ENCODE measurements at places on chromosomes 1 and 21.
A peak's percentile ranks its signal among the peaks of the same experiment; 100 is the strongest.

GRCh38 chr1:8004803-8005573 is 21.1 kb downstream of the ERRFI1 start:
- no peak for DNase-seq

DNA sequence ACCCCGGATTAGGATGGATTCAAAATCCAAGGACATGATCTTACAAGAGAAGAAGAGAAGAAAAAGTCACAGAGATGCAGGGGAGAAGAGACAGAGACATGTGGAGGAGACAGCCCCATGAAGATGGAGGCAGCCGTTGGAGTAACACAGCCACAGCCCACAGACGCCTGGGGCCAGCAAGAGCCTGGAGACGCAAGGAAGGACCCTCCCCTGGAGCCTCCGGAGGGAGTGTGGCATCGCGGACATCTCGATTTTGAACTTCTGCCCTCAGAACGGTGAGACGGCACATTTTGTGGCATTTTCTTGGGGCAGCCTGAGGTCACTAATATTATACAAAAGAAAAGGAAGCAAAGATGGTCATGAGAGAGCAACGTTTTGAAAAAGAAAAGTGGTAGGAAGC is 28.8 kb downstream of the ABCG1 start:
- no peak for DNase-seq

DNA sequence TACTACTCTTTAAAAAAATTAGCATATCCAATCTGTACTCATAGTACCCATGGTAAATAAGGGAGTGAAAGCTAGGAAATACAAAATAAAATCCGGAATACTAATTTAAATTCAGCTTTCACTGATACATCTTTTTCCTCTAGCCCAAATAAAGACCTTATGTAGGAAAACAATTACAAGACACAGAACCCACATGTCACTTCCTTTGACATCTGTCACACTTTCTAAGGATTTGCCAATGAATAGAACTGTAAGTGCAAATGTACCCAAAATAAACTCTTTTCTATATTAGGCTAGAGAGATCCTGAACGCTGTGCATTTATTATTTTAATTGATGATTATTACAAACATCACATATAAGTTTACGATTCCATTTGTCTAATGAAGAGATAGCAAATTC is 393.0 kb downstream of the LRRIQ3 start:
- no peak for DNase-seq

- DNase-seq: no peak
These were observed 300.6 kb upstream of the POGK start for GRCh38 chr1:166538646-166539045.

- no peak for DNase-seq
These were observed 26.4 kb downstream of the FOXO6 start for GRCh38 chr1:41387667-41388091.

DNA sequence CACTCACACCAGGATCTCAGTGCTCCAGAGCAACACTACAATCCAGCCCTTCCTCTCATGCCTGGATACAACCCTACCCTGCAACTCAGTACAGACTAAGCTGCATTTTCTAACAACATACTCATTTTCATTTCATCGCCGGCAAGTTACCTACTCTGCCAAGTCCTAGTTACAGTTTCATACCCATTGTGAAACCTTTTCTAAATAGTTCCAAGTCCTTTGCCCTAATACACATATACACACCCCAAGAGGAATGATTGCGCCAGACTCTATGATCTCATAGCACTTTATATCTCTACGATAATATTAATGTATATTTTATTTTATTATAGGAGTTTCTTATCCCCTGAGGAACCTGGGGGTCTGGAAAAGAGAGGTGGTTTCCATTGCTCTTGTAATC is 122.4 kb downstream of the LMX1A start:
- DNase-seq: no peak

- no peak for DNase-seq
These were observed 158.8 kb downstream of the KCNT2 start for GRCh38 chr1:196449460-196449859.

GRCh38 chr21:41124641-41125201 is 43.2 kb upstream of the BACE2 start:
- no peak for DNase-seq

GRCh38 chr21:28871388-28872010 is 121.2 kb downstream of the LTN1 start:
- no peak for DNase-seq

DNA sequence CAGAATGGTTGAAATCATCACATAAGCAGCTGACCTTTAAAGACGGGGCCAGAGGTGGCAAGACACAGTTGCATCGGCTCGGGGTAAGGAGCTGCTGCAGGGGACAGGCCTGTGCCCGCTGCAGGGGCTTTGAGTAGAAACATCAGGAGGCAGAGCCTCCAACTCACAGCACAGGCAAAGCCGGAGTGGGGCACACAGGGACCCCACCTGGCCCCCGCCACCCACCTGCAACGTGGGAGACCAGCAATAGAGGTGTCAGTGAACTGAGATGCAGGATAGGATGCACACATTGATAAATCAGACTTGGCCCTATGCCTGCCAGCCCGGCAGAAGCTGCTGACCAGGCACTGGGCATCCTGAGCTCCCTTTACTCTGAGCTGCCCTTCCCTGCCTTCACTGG is 257.2 kb downstream of the NPHP4 start:
- no peak for DNase-seq

- DNase-seq: no peak
These were observed 828.2 kb upstream of the NCAM2 start for GRCh38 chr21:20169812-20170576.

DNA sequence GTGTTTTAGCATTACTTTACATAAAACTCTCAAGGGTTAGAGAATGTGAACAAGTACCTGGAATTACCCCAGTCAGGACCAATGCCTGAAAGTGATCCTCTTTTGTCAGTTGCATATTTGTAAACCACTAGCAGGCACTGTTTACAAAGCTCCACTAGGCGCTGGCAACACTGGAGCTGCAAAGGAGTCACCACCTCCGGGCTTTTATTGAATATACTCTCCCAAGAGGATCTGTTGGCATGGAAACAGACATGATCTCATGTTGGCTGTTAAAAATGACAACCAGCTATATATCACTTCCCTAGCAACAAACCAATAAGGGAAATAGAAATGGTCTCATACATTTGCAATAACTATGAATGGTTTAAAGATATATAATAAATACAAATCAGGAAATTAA is 116.0 kb downstream of the TTLL7 start:
- DNase-seq: peak; percentile 1

DNA sequence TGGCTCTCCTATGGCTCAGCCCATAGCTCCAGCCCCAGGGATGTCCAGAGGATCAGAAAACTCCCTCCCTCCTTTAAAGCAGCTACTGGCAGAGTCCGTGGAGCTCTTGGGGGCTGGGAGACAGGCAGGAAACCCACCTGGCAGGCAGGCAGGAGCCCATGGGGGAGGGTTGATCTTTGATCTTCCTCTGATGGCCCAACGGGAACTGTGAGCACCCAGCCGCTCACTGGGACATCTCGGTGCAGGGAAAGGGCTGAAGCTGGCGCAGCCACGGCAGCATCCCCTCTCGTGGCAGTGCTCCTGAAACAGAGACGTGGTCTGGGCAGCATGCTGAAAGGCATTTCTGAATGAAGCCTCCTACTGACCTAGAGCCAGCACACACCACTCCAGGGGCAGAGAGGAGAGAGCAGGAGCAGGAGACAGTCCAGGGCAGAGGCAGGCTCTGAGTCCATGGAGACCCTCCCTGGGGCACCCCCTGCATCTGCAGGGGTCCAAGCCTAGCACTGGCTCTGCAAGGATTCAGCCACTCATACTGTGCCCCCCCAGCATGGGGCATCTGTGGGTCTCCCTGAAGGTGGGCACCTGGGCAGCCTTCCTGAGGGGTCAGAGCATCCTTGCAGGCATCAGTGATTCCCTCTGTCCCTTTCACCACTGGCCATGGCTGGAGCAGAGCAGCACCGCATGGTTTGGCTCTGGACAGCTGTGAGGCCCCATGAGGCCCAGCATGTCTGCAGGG is 4.9 kb upstream of the SLX9 start:
- no peak for DNase-seq

DNA sequence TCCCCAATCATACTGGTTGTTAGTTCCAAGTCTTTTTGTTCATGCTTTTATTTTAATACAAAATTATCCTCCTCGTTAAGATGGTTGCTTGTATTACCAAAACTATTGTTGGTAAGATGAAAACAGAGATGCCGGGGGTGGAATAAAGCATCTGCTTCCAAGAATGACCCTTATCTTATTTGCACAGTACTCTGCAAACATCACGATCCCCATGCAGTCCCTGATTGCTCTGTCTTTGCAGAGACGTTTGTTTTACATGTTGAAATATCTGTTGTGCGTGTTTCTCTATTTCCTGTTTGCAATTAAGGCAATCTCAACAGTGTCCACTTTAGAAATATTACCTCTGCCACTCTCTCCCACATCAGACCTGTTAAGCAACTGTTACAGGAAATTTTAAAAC is 141.3 kb upstream of the NCAM2 start:
- no peak for DNase-seq

DNA sequence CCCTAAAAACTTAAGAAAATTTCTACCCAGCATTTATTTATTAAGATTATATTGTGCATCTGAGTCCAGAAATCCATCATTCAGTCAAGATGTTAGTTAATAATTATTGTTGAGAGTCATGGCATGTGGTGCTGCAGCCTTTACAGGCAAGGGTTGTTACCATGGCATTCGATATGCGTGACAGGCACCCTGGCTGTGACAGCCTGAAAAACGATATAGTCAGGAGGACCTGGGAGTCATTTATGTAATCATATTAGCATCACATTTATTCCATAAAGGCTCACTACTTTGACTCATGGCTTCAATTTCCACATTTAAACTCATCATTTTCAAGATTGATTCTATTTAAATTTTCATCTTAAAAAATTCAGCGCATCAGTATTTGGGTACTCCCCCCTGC is 68.0 kb downstream of the CACHD1 start:
- DNase-seq: no peak

DNA sequence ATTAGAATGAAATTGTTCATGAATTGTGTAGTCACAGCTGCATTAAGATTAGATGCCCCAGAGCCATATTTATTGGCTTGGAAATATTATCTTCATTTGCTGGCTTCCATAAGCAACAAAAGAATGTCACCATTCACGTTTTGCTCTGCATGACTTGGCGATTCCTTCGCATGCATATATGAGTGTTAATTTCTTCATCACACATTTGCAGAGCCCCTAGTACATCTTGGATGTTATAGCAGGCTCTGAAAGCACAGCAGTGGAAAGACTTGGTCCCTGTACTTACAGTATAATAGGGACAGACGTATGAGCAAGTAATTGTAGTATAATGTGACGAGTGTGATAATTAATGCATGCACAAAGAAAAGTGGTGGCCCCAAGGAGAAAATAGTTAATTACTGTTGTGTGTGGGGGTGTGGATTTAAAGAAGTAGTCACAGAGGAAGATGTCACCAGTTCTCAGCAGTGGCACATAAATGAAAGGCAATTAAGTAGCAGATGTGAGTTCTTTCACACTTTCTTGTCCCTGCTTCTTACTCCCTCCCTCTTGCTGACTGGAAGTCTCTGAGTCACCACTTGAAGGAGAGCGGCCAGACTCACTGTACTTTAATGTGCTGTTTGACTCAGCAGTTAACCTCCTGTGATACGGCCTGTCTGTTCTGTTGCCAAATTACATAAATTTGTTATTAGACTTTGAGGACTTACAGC is 21.0 kb downstream of the S100A10 start:
- no peak for DNase-seq

DNA sequence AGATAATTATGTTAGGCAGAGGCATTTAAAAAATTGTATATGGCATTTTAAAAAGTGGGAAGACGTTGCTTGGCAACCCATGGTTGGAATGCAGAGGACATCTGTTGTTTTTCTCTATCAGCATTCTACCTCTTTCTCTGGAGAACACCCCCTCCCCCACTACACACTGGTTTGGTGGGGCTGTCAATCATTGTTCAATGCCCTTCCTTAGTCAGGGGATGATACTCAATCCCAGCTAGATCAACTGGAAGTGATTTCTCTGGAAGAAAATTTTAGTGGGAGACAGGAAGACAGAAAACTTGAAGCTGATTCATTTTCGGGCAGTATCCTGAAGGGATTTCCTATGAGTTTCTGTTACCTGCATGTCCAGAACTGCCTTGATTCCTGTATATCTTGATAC is 35.7 kb upstream of the CAP1 start:
- DNase-seq: no peak

- no peak for DNase-seq
These were observed 13.2 kb downstream of the PODN start for GRCh38 chr1:53075206-53075605.

DNA sequence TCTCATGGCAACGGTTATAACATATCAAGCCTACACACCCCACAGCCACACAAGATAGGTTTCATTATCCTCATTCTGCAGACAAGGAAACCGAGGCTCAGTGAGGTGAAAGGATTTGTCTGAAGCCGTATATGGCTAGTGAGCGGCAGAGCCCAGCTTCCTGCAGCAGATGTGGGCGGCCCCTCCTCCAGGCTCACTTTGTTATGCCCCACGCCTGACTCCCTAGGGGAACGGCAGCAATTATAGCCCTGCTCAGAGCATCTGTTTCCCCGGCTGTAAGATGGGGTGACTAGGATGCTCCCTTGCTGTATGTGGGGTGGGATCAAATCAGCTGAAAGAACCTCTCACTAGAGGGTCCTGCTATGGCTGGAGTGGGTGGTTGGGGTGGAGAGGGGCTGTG is 22.1 kb downstream of the GRHL3 start:
- DNase-seq: no peak

DNA sequence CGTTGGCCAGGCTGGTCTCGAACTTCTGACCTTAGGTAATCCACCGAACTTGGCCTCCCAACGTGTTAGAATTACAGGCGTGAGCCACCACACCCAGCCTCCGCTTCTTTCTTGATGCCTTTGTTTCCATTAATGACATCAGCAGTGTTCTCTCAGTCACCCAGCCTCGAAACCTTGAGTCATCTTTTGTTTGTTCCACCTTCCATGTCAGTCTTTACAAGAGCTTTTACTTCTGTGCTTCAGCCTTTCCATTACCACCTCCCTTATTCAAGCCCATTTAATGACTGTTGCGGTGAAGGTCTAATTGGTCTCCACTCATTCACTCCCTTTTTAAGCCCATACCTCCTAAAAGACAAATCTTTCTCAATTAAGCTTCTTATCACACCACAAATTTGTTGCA is 146.6 kb upstream of the ADGRL2 start:
- no peak for DNase-seq

GRCh38 chr1:108815566-108815965 is 41.3 kb downstream of the AKNAD1 start:
- DNase-seq: no peak

DNA sequence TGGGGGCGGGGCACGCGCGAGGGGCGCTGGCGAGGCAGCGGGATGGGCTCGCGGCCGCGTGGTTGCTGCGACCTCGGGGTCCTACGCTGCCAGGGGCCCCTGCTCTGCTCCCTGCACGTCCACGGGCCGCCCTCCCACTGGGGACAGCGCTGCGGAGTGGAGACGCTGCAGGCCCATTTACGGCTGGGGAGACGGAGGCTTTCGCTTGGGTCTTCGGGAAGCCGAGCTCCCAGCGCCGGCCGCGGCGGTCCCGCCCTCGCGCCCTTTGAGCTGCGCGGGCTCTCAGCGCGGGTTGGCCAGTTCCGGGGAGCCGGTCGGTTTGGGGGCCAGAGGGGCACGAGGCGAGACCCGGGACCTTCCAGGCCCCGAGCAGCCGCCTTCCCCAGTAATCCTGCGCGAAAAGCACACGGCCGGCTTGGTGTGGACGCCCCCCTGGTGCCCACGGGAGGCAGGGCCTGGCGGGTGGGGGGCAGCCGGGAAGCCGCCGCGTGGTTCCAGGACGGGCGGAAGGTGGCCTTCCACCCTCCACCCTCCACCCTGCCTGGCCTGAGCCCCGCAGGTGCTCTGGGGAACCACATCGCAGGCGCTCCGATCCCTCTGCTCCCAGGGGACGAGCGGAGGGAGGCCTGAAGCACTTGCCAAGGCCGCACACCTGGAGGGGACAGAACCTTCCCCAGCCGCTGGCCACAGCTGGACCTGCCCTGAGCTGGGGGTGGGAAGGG is 570 bp upstream of the PEX10 start:
- no peak for DNase-seq
